Activated CD4-positive, CD25-positive, alpha-beta regulatory T cell (primary cell): ENCODE measurements at places on chromosomes 4 and X.

DNA sequence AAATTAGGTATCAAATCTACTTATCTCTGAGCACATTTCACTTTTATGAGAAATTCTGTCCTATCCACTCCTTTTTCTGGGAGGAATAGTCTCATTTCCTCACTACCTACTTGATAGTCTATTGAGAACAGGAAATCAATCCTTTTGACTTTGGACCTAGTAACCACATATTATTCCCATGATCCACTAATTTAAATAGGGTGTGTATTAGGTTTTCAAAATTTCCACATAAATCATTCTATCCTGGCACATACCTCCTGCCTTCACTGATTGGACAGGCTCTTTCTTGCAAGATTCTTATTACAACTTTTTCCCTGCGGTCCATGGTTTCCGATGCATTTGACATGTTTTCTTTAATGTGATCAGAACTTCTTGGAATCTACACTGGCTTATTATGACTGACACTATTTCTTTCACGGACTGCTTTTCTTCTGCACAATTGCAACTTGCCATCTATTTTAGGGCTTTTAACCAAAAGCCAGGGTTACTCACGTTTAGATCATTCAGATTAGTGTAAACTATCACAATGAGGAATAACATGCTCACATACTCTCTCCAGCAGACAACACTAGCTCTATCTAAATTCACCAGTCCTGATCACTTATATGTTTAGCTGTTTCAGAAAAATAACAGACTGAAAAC lies 419.9 kb upstream of the SLIT2 start:
- no peak for DNase-seq

DNA sequence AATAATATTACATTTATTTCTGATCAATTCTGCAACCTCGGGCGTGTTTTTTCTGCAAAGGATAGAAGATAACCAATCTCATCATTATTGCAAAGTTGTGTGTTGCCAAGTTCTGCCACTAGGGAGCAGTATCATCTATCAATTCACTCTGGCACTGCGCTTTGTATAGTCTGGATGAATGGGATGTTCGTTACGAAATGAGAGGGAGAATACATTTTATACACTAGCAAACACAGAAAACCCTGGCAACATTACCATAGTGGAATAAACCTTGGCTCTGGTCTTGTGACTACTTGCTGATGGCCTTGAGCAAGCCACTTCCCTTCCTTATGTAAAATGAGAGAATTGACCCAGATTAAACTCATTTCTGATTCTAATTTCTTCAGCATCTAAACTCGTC lies 97.5 kb upstream of the ZNF518B start:
- peak; percentile 28 for DNase-seq

GRCh38 chrX:107522901-107523300 lies 73.4 kb downstream of the FRMPD3 start:
- DNase-seq: no peak

- DNase-seq: no peak
Observed at GRCh38 chr4:82643994-82644733, 82.4 kb upstream of the TMEM150C start.

- no peak for DNase-seq
Observed at GRCh38 chr4:77501851-77502250, 103.8 kb upstream of the CXCL13 start.
